ENCODE measurements at places on chromosomes 4 and X.

DNA sequence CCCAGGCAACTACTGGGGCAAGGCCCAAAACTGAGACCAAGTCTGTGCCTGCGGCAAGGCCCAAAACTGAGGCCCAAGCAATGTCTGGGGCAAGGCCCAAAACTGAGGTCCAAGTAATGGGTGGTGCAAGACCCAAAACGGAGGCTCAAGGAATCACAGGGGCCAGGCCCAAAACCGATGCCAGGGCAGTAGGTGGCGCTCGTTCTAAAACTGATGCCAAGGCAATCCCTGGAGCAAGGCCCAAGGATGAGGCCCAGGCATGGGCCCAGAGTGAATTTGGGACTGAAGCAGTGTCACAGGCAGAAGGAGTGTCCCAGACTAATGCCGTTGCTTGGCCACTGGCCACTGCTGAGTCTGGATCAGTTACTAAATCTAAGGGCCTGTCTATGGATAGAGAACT is 2.7 kb downstream of the GPRASP2 start:
- no peak for DNase-seq

DNA sequence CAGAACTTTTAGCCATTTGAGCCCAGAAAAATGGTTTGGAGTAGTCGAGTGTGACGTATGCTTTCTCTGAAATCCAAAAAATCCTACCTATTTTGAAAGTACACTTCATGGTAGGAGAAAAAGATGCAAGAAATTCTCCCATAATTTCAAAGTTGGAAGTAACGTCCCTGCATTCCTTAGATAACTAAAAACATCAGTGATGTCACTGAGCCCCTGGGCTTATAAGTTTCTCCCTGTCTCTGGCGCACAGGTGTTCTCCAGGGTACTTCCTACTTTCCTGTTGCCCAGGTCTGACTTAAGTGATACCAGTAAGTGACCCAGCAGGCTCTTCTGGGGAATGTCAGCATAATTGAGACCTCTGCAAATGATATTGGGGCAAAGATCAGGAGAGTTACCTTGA is 90.5 kb upstream of the WDR1 start:
- DNase-seq, result no peak

DNA sequence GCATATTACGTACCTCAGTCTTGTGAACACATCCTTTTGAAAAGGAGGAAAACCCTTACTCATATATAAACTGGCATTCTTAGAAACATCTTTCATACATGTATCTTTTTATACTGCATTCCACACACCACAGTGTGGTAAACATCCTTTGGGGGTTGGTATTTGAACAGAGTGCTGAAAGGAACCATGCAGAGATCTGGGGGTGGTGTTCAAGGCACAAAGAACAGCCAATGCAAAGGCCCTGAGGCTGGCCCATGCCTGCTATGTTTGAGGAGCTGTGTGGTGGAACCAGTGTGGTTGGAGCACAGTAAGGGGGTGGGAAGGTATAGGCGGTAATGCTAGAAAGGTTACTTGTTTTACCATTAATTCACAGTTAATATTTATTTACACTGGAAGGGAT is 2.0 kb downstream of the ELK1 start:
- no peak for DNase-seq

DNA sequence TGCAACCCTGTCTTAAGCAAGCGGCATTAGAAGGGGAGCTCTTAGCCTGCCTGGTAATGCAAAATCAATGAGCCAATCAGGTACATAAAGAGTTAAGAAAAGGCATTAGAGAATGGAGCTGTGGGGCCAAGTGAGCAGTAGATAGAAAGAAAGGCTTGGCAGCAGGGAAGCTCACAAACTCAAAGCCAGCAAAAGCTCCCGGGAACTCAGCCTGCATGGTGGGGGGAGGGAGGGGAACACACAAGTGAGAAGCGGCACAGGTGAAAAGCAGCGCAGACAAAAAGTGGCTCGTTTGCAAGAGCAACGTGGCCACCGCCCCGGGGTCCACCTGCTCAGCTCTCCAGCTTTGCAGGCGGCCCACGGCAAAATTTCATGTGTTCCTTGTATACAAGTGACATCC is 818.5 kb downstream of the FAM133A start:
- DNase-seq, result no peak

DNA sequence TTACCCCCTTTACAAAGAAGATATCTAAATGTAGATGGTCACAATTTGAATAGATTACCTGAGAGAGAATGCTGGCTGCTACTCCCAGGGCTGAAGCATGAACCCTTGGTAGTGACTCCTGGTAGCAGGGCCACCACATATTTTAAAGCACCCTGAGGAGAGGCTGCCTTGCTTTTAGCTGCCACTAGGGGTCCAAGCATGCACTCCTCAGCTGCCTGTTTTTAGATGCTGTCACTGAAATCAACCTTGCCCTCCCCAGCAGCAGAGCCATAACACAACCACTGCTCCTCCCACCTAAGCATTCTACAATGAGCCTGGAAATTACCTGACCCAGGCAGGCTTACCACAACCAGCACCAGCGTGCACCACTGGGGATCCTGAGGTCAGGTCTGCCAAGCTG is 850.9 kb downstream of the FAM133A start:
- no peak for DNase-seq

- DNase-seq, result peak; percentile 33
Measured at GRCh38 chrX:114611018-114611619, 27.2 kb downstream of the HTR2C start.

- DNase-seq, result no peak
Measured at GRCh38 chr4:68797618-68798017, 18.2 kb upstream of the UGT2B10 start.

DNA sequence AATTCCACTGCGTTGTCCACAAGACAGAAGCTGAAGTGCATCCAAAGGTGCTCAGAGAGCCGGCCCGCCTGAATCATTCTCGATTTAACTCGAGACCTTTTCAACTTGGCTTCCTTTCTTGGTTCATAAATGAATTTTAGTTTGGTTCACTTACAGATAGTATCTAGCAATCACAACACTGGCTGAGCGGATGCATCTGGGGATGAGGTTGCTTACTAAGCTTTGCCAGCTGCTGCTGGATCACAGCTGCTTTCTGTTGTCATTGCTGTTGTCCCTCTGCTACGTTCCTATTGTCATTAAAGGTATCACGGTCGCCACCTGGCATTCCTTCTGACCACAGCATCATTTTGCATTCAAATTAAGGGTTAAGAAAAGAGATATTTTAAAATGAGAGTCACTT is 115.5 kb downstream of the NFKB1 start:
- DNase-seq, result no peak

DNA sequence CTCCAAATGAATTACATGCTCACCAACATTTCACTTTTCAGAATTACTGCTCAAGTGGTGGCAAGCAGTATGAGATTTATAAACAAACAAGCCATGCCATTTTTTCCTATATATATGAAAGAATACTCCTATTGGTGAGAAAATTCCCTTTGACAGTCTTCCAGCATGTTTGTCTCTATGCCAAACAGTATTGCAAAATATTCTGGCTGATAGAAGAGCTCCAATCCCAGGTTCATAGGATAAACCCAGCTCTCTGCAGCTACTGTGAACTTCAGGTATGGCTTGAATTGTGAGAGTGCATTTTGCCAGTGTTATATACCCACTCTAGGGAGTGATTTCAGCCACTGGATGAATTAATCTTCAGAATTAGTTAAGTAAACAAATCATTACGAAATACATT is 108.8 kb downstream of the MAGEC2 start:
- DNase-seq, result no peak

- DNase-seq, result no peak
Measured at GRCh38 chrX:72247206-72247942, 8.5 kb upstream of the ERCC6L start.

GRCh38 chr4:105102016-105102415 is 44.7 kb upstream of the TET2 start:
- no peak for DNase-seq

- DNase-seq, result no peak
Measured at GRCh38 chr4:173185847-173186510, 17.4 kb downstream of the GALNT7 start.

- peak; percentile 57 for DNase-seq
Measured at GRCh38 chr4:5052204-5052702, 973 bp downstream of the STK32B start.

DNA sequence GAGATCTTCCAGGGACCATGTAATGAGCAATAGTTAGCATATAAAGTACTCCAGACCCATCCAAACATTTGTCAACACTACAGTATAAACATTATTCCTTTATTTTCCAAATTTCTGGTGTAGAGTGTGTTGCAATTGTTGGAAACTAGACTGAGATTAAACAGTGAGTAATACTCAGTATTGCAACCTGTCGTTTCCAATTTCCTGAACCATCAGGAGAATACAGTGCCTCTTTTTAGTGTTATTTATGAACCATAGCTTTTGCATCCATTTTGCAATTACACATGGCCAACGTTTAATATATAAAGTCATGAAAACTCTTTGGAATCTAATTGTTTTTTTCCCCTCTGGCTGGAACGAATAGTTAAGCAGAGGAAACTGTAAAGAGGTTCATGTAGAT is 58.3 kb upstream of the DHRSX start:
- no peak for DNase-seq

- DNase-seq, result no peak
Measured at GRCh38 chrX:120839491-120839890, 36.2 kb downstream of the CT47B1 start.

DNA sequence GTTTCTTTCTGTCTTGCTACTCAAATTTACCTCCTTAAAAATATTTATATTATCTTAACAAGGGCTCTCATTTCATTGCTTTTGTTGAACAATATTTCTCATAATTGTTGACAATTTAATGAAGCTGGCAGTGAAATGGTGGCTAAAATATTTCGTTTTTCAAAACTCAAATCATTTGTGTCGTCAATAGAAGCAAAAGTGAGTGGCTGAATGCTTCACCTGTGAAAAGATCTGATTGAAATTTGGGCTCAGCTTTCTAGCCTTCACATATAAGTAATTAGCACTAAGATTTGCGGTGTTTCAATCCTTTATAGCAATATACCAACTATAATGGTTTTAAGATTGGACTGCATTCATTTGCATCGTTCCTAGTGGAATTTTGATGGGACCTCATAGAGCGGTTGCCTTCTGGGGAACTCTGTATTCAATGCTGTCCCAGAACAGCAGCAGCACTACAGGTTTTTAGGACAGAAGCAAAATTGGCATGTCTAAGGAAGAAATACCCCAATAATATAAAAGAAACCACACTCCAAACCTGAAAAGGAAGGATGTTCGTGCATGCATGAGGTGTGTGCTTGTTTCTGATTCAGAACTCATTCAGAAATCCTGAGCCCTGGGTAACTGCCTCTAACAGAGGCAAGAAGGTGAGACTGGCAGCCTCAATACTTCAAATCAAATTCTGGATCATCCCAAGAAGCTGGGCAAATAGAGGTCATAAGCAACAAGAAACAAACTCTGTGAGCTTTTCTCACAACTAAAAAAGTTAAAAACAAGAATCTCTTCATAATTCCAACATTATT is 2.5 kb downstream of the CXCL1 start:
- DNase-seq, result no peak

DNA sequence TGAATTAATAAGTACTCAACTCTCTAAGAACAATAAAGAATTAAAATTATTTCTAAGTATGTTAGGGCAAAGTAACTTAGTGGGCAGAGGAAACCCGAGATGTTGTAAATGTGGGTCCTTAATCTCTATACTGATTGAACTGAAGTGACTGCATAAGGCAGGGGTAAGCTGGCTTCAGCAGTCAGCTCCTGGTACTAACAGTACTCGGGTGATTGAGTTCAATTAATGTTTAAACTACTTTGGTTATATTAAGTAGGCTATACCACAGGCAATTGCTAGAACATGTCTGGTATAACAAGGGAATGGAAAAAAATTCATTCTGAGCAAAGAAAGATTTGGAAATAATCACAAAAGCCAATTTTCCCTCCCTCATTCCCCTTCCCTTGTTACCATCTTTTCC is 90.7 kb downstream of the LNX1 start:
- no peak for DNase-seq

DNA sequence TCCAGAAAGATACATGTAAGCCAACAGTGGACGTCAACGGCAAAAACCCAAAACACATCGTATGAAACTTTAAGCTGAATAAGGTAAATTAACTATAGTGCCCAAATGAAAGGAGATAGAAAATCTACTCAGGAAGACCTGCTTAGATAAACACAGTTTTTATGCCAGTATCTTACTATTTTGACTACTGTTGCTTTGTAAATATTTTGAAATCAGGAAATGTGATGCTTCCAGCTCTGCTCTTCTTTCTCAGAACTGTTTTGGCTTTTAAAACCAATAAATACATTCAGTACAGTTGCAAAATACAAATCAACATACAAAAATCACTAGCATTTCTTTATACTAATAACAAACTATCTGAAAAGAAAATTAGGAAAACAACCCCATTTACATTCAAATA is 83.8 kb downstream of the SMARCA5 start:
- DNase-seq, result no peak

DNA sequence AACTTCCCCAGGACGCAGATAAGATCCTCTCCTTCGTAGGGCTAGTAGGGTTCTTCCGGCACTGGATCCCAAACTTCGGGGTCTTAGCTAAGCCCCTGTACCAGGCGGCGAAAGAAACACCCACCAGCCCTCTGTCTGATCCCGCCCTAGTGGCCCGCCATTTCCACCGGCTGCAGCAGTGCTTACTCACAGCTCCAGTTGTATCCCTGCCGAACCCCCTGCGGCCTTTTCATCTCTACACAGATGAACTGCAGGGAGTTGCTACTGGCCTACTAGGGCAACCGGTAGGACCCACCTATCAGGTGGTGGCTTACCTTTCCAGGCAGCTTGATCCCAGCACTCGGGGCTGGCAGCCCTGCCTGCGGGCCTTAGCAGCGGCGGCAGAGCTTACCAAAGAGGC is 961.2 kb downstream of the RPA4 start:
- no peak for DNase-seq

DNA sequence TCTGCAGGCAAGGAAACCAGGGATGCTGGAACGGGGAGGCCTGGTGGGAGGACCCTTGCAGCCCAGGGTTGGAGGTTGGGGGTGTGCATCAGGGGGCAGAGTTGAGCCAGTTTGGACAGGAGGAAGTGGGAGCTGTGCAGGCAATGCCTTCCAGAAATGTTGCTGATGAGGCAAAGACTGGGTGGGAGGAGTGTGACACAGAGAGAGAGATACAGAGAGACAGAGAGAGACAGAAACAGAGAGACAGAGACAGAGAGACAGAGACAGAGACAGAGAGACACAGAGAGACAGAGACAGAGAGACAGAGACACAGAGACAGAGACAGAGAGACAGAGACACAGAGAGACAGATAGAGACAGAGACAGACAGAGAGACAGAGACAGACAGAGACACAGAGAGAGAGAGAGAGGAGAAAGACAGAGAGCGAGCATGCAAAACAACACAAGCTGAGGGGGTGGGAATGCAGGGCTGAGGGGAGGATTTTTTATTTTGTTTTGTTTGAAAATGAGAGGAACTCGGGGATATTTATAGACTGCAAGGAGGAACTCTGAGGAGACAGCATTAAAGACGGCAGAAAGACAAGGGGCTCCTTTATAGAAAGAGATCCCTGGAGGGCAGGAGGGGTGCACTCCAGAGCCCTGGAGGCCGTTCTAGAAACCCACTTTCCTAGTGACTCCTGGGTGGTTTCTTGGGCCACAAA is 1.9 kb upstream of the HAUS3 start:
- DNase-seq, result peak; percentile 60

DNA sequence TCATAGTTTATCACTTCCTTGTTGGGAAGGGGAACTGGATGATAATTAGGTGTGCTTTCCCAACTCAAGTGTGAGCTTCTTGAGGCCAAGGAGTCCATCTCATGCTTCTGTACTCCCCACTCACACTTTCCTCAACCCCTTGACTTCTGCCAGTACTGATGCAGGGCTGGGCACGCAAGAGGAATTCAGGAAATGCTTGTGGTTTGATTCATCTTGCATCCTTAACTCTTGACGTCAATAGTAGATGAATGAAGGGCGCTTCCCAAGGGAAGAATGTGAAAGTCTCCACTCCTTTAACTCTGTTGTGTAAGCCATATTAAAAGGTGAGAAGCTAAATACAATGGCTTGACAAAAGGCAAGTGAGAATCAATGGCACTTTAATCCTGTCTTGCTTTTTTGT is 101.8 kb downstream of the AGTR2 start:
- no peak for DNase-seq
